ENCODE measurements at places on chromosomes 5 and 9.
A peak's percentile ranks its signal among the peaks of the same experiment; 100 is the strongest.

DNA sequence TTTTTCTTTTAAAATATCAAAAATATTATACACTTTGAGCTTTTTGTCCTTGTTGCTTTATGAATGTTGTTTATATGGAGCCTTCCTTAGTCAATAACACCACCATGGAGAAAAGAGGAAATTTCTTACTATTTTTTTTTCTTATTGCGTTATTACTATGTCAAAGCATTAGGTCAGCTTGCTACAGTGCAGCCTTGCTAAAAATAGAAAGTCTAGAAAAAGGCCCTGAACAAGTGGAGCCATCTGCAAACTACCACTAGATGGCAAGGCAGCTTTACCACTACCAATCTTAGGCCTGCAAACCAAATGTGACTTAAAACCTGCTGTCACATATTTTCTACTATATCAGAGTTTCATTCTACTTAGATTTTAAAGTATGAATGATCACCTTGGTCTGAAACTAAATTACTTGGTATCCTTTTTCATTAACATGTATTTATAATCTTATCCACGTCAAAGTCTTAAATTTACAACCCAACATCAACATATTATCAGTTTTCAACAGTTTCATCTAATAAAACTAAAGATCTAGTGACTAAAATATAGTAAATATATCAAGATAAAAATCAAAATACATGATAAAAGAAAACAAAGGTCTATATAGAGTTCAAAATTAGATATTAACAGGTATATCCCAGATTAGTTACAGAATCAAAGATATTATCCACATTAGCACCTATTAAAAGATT is 113.1 kb upstream of the ACOT12 start:
- peak; percentile 79 for DNase-seq

DNA sequence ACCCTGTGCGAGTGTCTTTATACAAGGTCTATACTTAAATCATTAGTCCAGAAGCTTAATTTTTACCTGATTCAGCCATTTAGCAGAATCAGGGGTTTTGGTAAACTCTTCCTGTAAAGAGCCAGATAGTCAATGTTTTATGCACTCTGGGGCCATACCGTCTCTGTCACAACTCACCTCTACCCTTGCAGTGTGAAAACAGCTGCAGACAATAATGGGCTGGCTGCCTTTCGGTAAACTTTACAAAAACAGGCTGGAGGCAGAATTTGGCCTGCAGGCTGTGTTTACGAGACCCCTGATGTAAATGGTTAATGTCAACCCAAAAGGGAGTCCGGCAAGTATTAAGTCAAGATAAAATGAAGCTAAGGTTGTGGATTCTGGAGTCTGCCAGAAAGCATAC is 32.8 kb downstream of the SMARCA2 start:
- DNase-seq, result no peak

GRCh38 chr5:172713113-172713808 is 57.7 kb downstream of the DUSP1 start:
- DNase-seq, result peak; percentile 56

DNA sequence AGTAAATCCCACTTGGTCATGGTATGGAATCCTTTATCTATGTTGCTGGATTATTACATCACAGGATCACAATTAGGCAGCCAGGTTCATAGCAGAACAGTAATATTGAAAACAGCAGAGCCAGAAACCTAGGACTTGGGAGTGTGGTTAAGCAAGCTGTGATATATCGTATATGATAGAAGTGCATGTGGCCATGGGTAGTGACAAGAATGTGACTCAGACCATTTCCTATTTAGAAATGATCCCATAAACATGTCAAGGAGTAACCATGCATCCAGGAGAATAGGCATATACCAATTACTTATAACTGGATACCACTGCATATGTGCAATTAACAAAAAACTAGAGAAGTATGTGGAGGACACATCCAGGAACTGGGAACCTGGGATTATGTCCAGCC is 31.2 kb downstream of the AMBP start:
- DNase-seq, result no peak

DNA sequence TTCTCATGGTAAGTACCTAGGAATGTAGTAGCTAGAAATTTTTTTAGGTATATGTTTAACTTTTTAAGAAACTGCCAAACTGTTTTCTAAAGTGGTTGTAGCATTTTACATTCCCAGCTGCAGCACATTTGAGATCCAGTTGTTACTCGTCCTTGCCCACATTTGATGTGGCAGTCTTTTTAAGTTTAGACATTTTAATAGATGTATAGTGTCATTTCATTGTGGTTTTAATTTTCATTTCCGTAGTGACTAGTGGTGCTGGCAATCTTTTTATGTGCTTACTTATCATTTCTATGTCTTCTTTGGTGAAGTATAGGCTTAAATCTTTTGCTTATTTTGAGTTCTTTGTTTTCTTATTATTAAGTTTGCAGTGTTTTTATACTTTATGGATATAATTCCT is 171.6 kb downstream of the GAS1 start:
- no peak for DNase-seq

GRCh38 chr5:141507387-141508091 is 18.7 kb downstream of the PCDHGC5 start:
- DNase-seq, result no peak

GRCh38 chr9:133767008-133767407 is 28.9 kb upstream of the SARDH start:
- no peak for DNase-seq

DNA sequence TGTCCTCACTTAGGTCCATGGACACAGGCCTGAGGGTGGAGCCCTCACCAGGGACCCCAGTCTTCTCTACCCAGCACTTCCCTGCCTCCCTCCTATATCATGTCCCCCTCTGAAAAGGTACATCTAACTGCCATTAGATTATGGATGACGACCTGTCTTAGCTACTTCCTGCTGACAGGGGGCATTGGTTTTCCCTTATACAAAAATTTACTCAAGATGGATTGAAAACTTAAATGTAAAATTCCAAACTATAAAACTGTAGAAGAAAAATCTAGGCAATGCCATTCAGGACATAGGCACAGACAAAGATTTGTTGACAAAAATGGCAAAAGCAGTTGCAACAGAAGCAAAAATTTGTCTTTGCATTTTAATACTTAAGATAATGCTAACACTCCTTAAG is 623.2 kb upstream of the FAM174A start:
- no peak for DNase-seq

DNA sequence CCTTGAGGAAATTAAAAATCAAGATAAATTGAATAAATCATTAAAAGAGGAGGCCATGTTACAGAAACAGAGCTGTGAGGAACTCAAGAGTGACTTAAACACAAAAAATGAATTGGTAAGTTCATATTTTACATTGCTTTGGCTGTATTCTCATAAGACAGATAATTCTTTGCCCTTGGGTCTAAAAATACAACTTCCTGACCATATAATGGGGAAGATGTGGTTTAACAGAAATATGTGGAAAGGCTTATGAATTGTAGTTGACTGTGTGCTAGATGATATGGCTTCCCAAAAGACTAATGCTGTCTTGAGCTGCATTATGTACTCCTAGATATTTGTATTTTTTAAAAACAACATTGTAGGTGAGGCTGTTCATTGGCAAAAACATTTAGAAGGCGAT is 33.1 kb downstream of the CNTRL start:
- no peak for DNase-seq

DNA sequence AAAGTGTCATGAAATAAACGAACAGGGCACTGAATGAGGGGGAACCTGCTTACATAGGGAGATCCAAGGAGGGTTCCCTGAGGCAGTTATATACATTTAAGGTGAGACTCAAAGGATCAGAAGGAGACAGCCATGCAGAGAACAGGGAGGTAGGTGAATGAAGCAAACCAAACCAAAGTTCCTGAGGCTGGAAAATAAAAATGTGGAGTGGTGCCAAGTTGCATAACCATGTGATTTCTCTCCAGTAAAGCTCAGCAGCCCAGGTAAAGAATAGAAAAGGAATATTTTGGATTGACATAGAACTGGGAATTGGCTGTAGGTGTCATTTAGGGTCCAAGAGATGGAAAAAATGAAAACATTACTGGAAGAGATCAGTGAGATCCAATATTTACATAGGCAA is 110.7 kb downstream of the CAAP1 start:
- peak; percentile 39 for DNase-seq

GRCh38 chr9:115157245-115157674 is 39.3 kb upstream of the TNC start:
- peak; percentile 77 for DNase-seq
